AG04449 (cell line): ENCODE measurements at places on chromosomes 1 and 21.

DNA sequence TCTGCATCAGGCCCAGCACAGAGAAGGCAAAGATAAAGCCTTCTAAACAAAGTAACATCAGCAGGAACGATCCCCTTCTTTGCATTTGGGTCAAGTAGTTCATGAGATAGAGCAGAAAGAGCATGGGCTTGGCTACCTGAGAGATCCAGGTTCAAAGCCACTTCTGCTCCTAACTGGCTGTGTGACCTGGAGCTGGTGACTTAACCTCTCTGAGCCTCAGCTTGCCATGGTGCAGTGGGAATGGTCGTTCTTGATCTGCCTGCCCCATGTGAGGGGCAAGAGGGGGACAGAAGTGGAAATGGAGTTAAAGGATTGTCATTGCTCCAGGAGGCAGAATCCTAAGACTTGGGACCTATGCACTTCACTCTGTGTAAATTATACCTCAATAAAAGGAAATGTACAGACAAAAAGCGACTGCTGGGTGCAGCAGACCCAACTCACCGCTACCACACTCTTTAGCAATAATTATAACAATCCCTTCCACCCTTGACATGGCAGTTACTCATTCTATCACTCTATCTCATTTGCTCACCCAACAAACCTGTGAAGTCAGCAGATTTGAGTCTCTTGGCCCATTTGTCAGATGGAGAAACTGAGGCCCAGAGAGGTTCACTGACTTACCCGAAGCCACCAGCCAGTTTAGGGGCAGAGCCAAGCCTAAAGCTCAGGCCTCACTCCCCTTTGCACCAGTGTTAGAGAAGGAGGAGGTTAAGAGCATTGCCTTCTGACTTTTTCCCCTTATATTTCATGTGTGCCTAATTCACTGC lies 1.5 kb upstream of the MATN1 start:
- DNase-seq, result no peak

DNA sequence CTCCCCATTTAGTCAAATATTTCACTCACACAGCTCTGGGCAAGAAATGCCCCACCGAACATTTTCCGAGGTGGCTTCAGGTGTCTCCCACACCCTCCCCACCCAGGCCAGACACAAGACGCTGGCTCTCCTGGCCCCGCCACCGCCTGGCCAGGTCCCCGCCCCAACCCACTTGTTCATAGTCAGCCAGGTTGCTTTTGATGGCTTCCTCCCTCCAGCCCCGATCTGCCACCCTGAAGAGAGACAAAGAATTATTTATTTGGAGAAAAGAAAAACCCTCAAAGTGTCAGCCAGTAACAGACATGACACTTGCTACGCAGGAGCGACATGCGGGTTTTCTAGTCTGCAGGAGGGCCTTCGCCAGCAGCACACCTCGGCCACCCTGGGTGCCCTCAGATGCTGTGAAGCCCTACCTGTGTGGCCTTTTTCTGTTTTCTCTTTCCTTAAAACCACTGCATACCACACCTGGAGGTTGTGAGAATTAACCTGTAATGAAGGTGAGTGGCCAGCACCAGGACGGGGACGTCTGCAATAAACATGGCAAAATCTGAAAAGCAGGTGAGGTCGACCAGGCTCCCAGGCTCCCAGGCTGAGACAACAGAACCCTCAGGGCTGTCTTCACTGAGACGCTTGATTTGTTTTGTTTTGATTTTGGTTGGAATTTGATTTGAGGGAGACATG lies 27.2 kb downstream of the SSBP3 start:
- no peak for DNase-seq

DNA sequence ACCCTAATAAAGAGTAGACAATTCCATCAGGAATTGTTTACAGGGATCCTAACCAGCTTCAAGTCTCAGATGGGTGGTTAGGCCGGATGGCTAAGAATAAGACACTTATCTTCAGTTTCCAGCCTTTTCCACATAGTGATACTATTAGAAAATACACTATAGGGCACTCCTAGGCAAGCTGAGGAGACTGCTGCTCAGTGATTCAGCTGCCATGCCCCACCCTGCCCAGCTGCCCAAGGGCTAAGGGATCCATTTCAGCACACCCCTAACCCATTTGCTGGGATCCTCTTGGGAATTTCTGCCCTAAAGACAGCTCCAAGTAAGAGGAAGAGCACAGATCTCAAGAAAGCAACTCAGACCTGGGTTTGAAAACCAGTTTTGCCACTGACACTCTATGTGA lies 31.9 kb downstream of the PLPP3 start:
- no peak for DNase-seq

DNA sequence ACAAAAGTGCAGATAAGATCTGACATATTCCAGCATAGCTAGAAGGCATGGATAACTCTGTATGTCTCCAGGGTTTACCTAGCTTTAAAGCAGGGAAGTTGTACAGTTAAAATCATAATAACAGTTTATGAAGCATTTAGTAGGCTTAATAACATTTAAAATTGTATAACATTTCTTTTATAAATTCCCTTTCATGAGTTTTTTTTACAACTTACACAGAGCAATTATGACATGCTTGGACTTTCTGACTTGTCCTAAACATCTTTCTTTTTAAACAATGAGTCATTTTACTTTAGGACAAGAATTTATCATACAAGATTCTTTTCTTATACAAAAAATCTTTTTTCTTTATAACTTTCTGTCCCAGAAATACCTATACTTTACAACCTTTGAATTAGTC lies 408.5 kb upstream of the NEGR1 start:
- DNase-seq, result no peak

- DNase-seq, result no peak
Observed at GRCh38 chr1:248786156-248786555, 30.6 kb upstream of the LYPD8 start.

DNA sequence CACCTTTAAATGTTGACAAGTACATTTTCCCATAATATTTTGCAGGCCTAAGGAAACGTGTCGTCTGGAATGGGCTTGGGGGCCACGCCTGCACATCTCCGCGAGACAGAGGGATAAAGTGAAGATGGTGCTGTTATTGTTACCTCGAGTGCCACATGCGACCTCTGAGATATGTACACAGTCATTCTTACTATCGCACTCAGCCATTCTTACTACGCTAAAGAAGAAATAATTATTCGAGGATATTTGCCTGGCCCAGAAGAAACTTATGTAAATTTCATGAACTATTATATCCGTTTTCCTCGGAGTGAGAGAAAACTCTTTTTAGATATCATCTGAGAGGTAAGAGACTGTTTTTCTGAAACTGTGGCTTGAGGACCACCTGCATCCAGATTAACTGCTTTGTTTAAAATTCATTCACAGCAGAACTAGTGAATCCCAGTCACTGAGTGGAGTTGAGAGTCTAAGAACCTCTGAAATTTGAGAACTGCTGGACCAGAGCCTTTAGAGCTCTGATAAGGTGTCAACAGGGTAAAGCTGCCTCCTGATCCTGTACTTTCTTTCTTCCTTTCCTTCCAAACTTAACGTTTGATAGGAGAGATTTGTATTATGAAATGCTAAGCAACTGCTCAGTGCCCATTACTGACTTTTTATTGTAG lies 811 bp downstream of the EXO1 start:
- no peak for DNase-seq

GRCh38 chr1:6303397-6304012 lies 42.6 kb upstream of the GPR153 start:
- DNase-seq, result no peak

- DNase-seq, result no peak
Observed at GRCh38 chr1:201647094-201647493, 108.2 kb downstream of the NAV1 start.
